ENCODE measurements at places on chromosomes 5 and 9.
A peak's percentile ranks its signal among the peaks of the same experiment; 100 is the strongest.

DNA sequence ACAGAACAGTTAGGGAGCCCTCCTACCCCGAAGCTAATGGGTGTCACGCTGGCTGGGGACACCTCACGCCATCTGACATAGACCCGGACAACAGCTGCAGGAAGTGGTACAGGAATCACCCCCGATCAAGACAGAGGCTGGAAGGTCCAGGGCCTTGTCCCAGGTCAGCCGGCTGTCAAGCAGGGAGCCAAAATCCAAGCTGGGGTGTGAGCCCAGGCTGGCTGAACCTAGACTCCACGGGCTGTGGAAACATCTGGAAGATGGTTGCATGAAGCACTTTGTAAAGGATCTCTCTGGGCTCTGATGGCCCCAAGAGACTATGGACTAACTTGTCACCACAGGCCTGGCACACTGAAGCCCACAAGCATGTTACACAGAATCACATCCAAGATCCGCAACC, 68.9 kb upstream of the STXBP1 start:
- no peak for DNase-seq

DNA sequence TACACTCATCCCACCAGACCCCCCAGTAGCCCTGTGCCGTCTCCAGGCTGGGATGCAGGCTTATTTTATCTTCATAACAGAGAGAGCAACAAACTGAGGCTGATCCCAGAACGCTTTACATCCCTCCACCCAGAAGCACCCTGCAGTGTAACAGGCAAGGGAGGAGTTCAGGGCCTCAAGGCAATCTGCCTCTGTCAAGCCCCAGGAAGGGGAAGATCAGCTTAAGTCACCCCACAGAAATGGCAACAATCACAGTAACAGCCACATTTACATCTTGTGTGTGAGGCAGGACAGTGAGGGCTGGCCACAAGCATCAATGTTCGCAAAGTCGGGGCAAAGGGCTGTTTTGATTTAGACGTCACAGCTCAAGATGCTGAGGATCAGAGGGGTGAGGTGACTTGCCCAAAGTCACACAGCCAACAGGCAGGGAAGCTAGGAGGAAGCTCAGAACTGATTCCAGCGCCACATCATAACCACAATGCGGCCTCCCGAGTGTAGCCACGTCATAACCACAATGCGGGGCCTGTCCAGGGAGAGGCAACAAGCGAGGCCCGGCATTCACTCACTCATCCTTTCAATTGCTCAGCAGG, 14.4 kb downstream of the STK10 start:
- peak; percentile 94 for DNase-seq

DNA sequence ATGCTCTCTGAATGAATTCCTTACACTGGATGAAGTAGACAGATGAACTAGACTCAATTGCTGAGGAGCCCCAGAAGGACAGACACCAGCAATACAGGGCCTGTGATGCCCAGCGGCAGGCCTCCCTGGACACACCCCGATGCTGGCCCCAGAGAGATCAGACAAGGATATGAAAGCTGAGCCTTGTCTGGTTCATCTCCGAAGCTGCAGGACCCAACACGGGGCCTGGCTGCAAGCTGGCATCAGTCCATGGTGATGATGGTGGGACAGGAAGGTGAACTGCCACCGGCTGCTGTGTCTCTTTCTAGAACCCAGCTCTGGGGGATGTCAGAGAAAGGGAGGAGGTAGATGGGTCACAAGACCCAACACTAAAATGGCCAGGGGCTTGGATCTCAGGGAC, 104.0 kb upstream of the LMX1B start:
- no peak for DNase-seq

- DNase-seq, result no peak
Measured at GRCh38 chr5:36162810-36163486, 11.0 kb downstream of the SKP2 start.

DNA sequence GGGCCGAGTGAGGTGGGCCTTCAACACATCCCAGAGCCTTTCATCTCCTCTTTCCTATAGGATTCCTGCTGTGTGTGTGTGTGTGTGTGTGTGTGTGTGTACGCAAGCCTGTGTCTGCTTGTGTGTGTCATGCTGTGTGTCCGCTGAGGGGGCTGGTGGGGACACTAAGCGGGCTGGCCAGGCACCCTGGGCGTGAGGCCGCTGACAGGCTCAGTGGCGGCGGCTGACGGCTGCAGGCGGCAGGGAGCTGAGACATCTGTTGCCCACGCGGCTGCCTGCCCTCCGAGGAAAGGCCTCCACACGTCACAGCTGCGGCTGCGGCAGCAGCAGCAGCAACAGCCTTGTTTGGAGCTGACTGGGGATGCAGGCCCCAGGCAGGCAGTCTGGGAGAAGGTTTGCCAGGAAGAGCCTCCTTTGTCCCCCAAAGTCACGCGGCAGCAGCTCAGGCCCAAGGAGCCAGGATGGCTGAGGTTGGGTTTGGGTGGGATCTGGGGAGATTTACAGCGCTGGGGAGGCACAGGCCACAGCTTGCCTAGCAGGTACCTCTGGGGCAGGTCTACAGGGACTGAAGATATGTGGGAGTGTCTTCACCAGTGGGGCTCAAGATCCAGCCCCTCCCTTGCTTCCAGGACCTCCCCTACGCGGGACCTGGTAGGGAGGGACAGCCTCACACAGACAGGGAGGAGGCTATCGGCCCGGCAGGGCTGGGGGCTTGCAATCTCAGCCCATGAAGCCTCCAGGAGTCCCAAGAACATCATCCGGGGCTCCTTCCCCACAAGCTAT, 1.8 kb downstream of the PDLIM4 start:
- DNase-seq, result peak; percentile 79

GRCh38 chr5:59489551-59489950, 404.0 kb downstream of the PDE4D start:
- DNase-seq, result no peak

- no peak for DNase-seq
Measured at GRCh38 chr5:78497573-78498533, 137.4 kb downstream of the SCAMP1 start.

GRCh38 chr9:121120386-121120785, 45.6 kb downstream of the CNTRL start:
- no peak for DNase-seq

DNA sequence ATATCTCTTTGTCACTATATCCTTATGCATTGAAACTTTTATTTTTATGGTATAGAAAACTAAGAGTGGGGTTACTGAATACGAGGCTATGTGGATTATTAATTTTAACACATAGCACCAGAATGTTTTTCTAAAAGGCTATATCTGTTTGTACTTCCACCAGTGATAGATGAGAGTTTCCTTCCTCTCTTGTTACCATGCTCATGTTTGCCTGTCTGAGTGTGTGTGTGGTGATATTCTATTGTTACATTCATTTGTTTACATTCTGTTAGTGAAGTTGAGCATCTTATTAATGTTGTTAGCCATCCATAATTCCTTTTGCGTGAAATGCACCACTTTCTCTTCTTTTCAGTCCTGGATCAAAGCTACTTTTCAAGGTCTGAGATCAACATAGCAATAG, 54.1 kb upstream of the ALDH1A1 start:
- no peak for DNase-seq

DNA sequence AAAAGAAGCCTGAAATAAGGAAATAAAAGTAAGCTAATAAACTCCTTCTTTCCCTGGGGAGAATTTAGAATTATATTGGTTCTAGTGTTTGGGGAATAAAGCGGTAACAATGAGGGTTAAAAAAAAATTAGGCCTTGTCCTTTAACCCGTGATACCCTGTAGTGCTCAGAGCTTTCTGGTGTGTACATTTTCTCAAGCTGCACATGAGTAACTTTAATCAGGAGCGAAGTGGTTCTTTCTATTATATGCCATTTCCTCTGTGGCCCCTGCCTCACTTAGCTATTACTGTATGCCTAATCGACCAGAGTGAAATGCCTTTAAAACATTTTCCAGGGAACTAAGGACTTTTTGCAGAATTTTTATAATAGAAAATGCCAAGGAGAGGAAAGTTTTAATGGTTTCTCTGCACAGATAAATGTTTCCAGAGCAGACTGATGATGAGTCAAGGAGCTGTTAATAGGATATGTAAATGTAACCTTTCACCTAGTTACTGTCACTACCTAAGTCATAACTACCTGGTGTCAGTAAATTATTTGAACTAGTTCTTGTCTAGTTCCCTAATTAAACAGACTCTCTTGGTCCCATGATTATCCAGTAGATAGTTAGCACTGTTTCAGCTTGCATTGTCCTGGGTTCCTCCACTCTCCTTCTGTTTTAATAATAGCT, 7.6 kb downstream of the PAM start:
- DNase-seq, result no peak

DNA sequence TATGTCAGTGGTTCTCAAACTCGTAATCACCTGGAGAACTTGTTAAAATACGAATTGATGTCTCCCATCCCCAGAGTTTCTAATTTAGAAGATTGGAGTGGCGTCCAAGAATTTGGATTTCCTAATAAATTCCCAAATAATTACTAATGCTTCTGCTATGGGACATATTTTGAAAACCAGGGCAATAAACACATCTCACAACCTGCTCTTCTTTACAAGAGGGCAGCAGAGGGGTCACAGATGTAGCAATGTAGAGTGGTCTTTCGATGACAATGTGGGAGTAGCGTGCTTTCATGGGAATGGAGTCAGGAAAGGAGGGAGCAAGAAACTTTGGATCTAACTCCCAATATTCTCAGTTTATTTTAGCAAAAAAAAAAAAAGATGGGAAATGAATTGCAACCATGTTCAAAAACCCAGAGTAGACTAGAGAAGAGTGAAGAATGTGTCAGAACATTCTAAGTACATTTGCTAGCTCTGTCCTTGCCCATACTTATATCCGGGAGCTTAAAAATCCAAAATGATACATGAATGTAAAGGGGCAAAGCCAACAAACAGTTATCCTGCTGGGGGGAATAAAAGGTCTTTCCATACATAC, 33.8 kb upstream of the ALDH1A1 start:
- DNase-seq, result no peak

- DNase-seq, result peak; percentile 47
Measured at GRCh38 chr9:81874931-81875330, 53.3 kb upstream of the SPATA31D4 start.

- DNase-seq, result no peak
Measured at GRCh38 chr9:124047251-124047672, 35.7 kb downstream of the LHX2 start.

GRCh38 chr5:82097-82496, 9.9 kb upstream of the PLEKHG4B start:
- peak; percentile 85 for DNase-seq

DNA sequence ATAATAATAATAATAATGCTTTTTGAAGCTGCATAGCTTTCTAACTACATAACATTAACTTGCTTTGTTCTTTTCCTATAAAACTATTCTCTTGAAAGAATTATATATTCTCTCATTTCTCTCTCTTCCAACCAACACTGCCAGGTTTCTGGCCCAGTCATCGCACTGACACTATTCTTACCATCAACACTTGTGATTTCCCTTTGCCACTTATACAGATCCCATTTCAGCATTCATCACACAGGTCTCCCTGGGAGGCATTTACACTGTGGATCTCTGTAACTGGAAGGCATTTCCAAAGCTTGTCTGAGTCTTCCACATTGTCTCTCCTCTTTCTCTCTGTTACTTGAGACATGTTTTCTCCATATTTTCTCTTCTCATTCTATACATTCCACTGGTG, 777.8 kb upstream of the ACO1 start:
- DNase-seq, result no peak

DNA sequence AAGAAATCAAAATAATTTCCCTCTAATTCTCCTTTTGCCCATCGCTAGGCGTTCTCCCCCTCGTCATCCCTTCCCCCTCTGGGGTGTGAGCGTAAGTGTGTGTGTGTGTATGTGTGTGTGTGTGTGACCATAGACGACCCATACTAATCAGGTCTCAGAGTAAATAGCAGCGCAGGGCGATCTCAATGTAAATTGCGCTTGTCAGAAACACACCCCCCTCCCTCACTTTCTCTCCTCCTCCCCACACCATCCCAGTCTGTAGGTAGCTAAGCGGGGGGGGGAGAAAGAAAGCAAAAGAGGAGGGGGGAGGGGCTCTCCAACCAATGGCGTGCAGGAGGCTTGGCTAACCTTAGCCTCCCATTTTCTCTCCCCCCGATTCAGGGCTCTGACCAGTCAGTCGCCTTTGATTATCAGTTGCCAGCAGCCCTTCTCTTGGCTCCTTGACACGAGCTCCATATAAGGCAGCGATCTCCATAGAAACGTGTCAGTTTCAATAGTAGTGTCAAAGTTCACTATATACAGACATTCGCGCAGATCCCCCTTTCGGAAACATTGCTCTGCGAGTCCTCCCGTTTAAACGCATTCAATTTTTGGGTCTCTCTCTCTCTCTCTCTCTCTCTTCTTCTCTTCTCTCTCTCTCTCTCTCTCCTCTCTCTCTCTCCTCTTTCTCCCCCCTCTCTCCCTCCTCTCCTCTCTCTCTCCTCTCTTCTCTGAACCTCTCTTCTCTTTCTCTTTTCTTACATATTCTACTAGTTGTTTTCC, at the start of gene NR2F1:
NR2F1 (plus strand) TSS at position 546 of the 762 bp plus-strand sequence. CDS start 1,802 bp downstream, outside the sequence.
- DNase-seq, result peak; percentile 87

GRCh38 chr9:69027355-69028097, 8.0 kb upstream of the FXN start:
- DNase-seq, result no peak

DNA sequence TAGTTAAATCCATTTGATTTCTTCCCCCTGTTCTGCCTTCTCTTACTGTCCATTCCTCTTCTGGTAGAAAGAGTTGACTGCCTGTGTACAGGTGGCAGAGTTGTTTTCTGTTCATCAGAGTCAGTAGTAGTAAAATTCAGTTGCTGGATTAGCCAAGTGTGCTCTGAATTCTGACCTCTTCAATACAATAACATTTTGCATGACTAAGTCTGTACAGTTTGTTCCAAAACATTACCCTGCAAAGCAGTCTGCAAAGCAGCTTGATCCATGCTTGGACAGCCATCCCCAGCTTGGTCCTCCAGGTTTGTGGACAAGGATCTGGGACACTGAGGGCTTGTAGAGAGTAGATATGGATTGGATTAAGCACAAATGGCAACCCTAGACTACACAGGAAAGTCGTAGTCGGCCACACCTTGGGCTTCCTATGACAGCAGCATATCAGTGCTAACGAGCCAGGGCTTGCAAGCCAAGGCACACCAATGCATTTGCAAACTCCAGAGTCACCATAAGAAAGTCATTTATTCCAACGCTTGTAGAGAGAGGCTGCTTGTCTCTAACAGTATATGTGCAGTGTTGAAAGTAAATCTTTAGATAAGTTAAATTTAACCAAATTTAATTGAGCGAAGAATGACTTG, 25.2 kb downstream of the IL12B start:
- no peak for DNase-seq

GRCh38 chr9:85421641-85422040, 320.1 kb downstream of the AGTPBP1 start:
- DNase-seq, result peak; percentile 7

- DNase-seq, result no peak
Measured at GRCh38 chr5:37767961-37768360, 71.9 kb downstream of the GDNF start.

GRCh38 chr5:177507165-177507564, 2.5 kb downstream of the DOK3 start:
- DNase-seq, result no peak

GRCh38 chr9:30928045-30928444, 1456.4 kb upstream of the ACO1 start:
- no peak for DNase-seq

- DNase-seq, result no peak
Measured at GRCh38 chr5:1882337-1883119, at the start of gene IRX4. TSS of gene IRX4 (minus strand) at chr5:1882925. CDS start at chr5:1882647, 278 bp downstream.
